Activated CD4-positive, alpha-beta T cell treated with anti-CD3 and anti-CD28 coated beads, Interleukin-2, Interleukin-4, amounts not matched to agents 100 ng/mL and 50 ng/mL, durations not matched to agents 16 hours and 8 hours (primary cell): ENCODE measurements at places on chromosomes 3 and 15.

- DNase-seq = no peak
These were observed 133.5 kb downstream of the PDZRN3 start for GRCh38 chr3:73491287-73491662.

DNA sequence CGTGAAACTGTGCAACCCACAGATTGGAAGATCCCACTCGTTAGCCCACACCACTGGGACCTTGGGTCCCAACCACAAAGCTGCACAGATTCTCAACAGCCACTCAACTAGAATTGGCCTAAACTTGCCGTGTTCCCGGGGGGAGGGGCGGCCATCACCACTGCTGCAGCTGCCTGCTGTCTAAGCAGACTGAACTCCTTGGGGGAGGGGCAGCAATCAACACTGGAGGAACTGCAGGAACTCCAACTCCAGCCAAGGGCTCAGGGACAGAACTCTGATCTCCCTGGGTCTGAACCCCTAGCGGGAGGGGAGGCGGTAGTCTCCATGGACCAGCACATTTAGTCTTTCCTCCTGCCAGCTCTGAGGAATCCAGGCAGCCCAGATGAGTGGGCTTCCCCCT is 205.9 kb downstream of the RSL24D1 start:
- DNase-seq = no peak

DNA sequence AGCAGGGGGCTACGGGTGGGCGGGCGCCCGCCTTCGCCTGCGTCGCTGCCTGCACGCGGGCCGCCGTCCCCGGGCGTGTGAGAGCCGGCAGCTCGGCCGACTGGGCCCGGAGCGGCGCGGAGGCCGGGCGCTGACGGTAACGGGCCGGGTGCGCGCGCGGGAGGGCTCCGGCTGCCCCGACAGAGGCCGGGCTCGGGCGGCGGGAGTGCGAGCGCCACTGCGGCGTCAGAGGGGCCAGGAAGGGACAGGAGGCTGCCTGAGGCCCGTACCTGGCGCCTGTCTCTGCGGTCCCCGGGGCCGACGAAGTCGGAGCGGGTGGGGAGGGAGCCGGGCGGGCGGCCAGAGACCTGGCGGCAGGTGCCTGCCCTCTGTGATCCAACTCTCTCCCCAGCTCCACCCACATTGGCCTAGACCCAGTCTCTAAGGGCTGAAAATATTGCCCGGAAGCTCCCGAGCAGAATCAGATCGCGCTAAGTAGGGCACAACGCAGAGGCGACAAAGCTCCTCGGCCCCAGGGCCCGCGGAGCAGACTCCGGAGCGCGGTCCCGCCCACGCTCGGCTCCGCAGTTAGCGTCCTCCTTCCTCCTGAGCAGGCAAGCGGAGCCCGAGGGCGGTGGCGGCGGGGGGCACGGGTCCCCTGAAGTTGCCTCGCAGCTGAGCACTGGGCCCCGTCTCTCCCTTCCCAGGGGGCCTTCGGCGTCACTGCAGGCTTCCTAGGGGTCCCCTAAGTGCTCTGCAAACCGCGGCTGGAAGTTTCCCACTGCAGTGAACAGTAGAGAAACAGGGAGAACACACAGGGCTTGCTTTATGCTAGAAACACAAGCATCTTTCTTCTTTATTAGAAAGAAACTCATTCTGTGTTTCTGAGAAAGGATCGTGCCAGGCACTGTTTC is at the start of gene MAN2A2:
Gene MAN2A2, plus strand, starts transcription at position 463 of the 893 bp plus-strand sequence. CDS start 906 bp downstream, outside the sequence.
- peak; percentile 80 for DNase-seq

GRCh38 chr3:108028896-108029295 is 61.9 kb downstream of the CD47 start:
- no peak for DNase-seq

GRCh38 chr15:56731548-56731947 is 1.8 kb downstream of the ZNF280D start:
- DNase-seq = no peak

- no peak for DNase-seq
These were observed 29.4 kb downstream of the GAP43 start for GRCh38 chr3:115652738-115653137.

- no peak for DNase-seq
These were observed 2.4 kb downstream of the DMXL2 start for GRCh38 chr15:51620122-51620521.
